ENCODE measurements at places on chromosomes 11 and 22.

GRCh38 chr11:111739299-111739698, 26.9 kb downstream of the PPP2R1B start:
- no peak for DNase-seq

DNA sequence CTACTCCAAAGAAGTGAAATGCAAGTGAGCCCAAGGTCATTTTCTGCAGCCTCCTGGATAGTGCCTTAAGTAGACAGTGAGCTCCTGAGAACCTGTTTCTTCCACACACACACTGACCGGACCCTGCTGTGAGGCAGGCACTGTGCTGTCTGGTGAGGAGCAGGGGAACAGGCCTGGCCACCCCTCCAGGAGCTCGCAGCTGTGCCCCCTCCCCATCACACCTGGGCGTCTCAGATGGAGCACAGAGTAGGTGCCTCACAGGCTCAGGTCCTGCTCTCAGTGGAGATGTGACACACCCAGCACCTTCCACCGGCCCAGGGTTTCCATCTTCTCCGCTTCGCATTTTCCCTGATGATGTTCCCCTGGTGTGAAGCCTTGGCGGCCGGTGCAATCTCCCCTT, 174.9 kb downstream of the ST3GAL4 start:
- DNase-seq, result no peak

DNA sequence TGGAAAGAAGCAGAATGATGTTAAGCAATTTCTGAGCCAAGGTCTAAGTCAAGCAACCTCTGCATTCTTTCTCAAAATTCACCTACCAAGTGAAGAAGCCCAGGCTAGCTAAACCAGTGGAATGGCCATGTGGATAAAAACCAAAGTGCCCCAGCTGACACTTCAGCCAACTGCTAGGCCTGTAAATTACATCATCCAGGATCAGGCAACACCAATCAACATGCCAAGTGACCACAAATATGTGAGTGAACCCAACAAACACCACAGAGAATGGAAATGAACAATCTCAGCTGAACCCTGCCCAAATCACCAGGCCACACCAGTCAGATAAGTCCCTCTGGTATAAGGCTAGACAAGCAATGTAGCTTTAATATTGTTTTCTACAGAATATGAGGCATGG, 25.1 kb upstream of the FJX1 start:
- no peak for DNase-seq

DNA sequence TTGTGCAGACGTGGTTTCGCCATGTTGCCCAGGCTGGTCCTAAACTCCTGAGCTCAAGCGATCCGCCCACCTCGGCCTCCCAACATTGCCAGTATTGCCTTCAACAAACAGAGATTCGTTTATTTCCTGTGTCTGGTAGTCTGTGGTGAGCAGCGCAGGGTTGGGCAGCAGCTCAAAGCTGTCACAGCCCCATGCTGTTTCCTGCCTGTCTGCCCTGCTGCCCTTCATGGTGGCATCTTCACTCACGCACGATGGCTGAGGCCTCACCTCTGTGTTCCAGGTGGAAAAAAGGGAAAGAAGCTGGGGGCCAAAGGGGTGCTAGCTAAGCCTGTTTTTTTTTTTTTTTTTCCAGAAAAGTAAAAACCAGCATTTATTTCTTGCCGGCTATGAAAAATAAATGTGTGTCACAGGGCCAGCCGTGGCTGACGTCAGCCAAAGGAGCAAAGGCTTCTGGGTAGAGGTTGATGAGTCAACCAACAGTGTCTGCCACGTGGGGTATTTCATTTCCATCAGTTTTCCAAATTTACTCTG, 28.8 kb downstream of the TBC1D22A start:
- peak; percentile 45 for DNase-seq

DNA sequence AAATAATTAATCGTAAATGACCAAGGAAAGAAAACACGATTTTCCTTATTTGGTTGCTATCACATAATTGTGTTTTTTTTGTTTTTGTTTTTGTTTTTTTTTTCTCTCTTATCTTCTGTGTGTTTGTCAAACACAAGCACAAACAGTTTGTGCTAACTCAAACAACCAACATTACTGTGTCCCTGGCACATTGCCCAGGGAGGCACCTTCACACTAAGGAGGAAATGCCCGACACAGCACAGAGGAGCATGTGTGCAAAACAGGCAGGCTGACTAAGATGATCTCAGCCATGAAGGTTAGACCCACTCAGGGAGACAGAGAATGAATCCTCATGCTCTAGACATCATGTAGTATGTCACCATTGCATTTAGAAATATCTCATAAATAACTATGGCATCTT, 130.1 kb downstream of the SOX6 start:
- DNase-seq, result peak; percentile 91

DNA sequence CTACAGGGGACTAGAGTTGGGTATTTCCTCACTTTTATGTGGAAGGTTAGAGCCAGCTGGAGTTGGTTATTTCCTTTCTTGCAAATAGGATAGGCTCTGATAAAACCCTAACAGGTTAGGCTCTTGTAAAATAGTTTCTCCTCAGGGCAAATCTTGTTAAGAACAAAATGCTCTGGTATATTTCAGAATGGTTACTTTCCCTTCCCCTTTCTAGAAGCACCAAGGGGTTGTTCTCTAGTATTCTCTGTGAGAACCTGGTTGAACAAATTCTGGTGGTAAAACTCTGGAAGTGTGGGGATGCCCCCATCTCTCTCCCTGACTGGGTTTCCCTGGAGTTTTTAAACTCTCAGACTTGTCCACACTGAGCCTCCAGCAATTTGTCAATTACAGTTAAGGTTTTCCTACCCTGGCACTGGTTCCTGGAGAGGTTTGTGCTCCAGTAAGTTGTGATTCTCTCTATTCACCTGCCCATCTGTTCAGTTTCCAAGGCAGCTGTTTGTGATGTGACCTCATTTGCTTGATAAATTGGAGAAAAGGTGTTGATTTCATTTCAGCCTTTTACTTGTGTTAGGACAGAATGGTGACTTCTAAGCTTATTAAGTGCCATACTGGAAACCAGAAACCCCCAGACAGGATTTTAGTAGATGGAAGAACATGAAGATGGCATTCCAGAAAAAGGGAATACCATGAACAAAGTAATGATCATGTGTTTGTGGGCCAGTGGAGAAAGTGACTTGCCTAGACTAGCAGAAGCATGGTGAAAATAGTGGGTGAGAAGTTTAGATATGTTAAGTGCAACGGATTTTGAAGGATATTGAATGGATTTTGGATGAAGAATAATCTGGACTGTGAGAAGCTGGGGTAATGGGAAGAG, 64.6 kb downstream of the EXT2 start:
- no peak for DNase-seq

- peak; percentile 32 for DNase-seq
These were observed 401.0 kb downstream of the LARGE1 start for GRCh38 chr22:33519071-33519973.

GRCh38 chr11:91872243-91872642, 352.4 kb upstream of the FAT3 start:
- DNase-seq, result no peak

DNA sequence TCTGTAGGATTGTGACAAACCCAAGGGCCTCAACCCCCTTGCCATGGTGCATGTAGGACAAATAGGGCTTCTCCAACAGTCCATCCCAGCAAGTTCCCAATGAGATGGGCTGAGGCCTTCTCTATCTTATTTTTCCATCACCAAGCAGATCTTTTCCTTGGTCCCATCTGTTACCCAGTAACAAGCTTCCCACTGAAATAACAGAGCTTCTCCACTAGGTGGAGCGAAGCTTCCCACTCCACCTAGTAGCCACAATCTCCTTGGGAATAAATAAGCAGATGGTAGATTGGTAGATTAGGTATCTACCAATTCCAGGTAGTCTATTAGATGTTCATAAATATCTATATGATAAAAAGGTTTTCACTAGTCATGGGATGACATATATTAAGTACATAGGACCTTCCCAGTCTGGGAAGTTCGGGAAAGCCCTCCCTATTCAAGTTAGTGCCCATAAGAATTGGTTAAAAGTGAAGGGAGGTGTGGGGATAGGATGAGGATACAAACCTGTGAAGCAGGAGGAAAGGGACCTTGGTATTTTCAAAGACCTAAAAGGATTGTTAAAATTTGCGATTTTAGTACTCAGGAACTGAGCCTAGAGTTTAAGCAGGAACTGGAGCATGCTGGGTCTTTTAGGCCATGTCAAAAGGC, 5.9 kb upstream of the OR52L1 start:
- no peak for DNase-seq

GRCh38 chr11:43959321-43959995, 17.0 kb downstream of the C11orf96 start:
- DNase-seq, result no peak

GRCh38 chr11:118214210-118214914, 10.4 kb downstream of the JAML start:
- DNase-seq, result peak; percentile 53

- DNase-seq, result no peak
These were observed 52.6 kb downstream of the IGSF9B start for GRCh38 chr11:133903875-133904817.

DNA sequence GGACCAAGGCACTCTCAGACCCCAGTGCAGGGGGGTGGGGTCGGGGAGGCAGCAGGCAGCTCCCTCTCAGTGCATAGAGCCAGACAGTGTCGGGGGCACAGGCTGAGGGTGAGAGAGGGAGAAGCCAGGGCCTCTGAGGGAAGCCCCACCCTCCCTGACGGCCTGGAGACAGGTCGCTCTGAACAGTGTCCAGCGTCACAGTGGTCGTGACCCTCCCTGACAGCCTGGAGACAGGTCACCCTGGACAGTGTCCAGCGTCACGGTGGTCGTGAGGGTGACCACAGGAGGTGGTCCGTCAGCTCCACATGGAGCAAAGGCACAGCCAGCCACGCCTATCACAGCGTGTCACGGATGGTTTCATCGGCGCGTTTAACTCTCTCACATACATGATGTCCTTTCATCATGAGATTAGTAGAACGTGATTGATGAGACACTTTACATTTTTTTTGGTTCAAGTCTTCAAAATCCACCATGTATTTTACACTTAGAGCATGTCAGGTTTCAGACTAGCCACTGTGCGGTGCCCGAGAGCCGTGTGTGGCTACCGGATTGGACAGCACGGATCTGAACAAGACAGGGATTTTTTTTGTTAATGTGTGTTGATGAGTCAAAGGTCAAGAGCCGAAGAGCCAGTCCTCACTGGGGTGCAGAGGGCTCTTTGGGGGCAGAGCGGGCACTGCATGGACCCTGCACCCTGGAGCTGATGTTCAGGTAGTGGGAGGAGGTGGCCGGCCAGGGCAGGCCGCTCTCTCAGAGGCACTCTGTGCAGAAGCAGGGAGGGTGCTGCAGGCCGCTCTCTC, 23.9 kb upstream of the PANX2 start:
- peak; percentile 64 for DNase-seq

- peak; percentile 39 for DNase-seq
These were observed 281.7 kb downstream of the NXPE2 start for GRCh38 chr11:114959953-114960505.

- DNase-seq, result no peak
These were observed 2.2 kb downstream of the PLEKHB1 start for GRCh38 chr11:73648571-73649046.

- no peak for DNase-seq
These were observed 107.7 kb downstream of the CEP164 start for GRCh38 chr11:117435326-117435725.

GRCh38 chr11:2576111-2576510, 123.7 kb downstream of the KCNQ1OT1 start:
- peak; percentile 4 for DNase-seq

DNA sequence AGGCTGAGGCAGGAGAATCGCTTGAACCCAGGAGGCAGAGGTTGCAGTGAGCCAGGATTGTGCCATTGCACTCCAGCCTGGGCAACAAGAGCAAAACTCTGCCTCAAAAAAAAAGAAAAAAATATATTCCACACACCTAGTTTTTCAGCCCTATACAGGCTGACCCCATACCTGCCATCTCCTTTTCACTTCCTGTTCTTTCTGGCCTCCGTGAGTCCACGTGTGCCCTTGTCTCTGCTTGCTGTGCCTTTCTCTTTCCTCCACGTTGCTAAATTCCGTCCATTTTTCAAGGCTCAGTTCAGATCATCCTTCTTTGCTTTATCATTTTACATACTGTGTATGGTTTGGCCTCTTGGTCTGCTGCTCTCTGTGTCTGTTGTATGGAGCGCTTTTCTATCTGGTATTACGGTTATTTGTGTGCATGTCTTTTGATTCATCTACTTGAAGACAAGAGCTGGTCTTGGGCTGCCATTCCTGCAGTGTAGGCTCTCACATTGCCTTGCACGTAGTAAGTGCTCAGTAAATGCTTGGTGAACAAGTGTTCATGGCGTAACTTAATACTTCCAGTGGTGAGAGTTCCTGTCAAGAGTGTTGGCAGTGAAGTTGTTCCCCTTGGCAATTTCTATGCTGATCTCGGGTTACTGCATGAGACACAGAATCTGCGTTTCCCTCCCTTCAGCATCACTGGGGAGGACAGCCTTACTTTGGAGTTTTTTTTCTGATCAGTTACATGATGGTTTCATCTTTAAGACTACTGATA, 57.5 kb downstream of the PTPRJ start:
- DNase-seq, result no peak

GRCh38 chr11:22920939-22921565, 60.8 kb upstream of the CCDC179 start:
- DNase-seq, result peak; percentile 42

DNA sequence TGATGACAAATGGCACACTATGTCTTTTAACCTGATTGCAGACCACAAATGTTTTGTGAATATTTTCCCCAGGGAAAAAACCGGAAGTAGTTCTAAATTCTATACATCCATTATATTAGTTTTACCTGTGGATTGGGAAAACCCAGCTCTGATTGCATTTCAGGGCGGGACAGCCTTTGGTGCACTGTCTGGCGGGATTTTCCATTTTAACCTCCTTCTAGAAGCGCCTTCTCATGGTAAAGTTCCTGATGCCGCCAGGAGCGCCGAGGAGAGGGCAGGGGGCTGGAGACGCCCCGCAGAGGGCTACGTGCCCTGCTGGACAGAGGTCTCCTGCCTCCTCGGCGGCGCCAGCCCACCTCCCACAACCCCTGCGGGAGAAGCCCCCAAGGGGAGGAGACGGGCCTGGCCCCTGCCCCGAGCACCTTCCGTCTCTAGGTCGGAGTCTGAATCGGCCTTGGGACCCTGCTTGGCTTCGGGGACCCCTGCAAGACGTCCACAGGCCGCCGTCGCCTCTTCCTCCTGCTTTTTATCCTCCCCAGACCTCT, 1.2 kb upstream of the P2RX6 start:
- DNase-seq, result no peak

GRCh38 chr11:116162886-116163230, 609.9 kb downstream of the BUD13 start:
- DNase-seq, result peak; percentile 10

- DNase-seq, result no peak
These were observed 93.4 kb downstream of the CEP164 start for GRCh38 chr11:117421041-117421440.

GRCh38 chr11:47998733-47999359, 18.5 kb downstream of the PTPRJ start:
- DNase-seq, result no peak

DNA sequence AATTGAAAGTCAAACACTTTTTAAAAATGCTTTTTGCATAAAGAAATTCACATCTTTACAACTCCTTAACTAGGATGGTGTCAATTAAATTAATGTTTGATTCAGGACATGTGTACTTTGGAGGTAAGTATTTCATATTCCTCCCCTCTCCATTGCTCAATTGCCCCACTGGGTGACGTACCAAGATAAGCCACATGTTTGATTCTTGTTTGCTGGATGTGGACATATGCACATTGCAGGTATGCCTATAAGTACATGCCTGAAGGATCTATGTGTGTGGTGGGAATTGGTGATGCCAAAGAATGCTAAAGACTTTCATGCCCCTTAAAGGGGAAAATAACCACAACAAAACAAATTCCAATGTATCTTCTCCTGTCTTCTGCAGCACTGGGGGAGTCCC, 5.8 kb downstream of the CD44 start:
- no peak for DNase-seq

Data from body of pancreas (tissue), 4 donors.